ENCODE measurements at places on chromosomes 6 and 20. TPM values are rescaled to one million over a fixed set of nuclear protein-coding genes. Genes with fewer than 3 reads are reported as not detected.

PROCR gene
- 22.7 TPM for total RNA-seq

CDKN1A gene
- 24.5 TPM for total RNA-seq

FOXP4 gene
- total RNA-seq = 7.3 TPM

PRSS35 gene
- 153 TPM for total RNA-seq

CPXM1 gene
- 89.2 TPM for total RNA-seq

SIRPB1 gene
- not detected for total RNA-seq

OR2B6 gene
- total RNA-seq = not detected

MAS1 gene
- 0.05 TPM for total RNA-seq

ENPP4 gene
- 18.4 TPM for total RNA-seq

ACTL10 gene
- total RNA-seq = 0.49 TPM

SMLR1 gene
- not detected for total RNA-seq

SRMS gene
- total RNA-seq = not detected

SNRPB gene
- total RNA-seq = 85.3 TPM

DEFB132 gene
- total RNA-seq = not detected

RNF39 gene
- 0.22 TPM for total RNA-seq

OR2H2 gene
- not detected for total RNA-seq

MACROD2 gene
- 65.6 TPM for total RNA-seq

GNRH2 gene
- 1.3 TPM for total RNA-seq

TBC1D22B gene
- 11.7 TPM for total RNA-seq

REM1 gene
- 3.3 TPM for total RNA-seq
